ENCODE measurements at places on chromosomes 12 and 14.

- DNase-seq: peak; percentile 87
Observed at GRCh38 chr12:132886529-132887477, 602 bp downstream of the CHFR start.

- peak; percentile 71 for DNase-seq
Observed at GRCh38 chr12:12922191-12922616, 29.8 kb downstream of the GPRC5D start.

DNA sequence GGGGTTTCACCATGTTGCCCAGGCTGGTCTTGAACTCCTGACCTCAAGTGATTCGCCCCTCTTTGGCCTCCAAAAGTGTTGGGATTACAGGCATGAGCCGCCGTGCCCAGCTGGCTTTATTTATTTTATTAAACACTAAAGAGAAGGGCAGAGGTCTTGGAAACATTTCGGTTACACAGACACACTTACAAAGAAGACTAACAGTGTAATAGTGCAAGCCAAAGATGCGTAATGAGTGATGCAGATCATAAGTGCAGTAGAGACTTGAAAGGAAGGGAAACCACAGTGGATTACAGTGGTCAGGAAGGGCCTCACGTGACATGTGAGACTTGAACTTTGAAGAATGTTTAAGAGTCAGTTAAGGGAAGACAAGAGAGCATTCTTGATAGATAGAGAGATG, 33.9 kb upstream of the CDK17 start:
- DNase-seq: no peak

DNA sequence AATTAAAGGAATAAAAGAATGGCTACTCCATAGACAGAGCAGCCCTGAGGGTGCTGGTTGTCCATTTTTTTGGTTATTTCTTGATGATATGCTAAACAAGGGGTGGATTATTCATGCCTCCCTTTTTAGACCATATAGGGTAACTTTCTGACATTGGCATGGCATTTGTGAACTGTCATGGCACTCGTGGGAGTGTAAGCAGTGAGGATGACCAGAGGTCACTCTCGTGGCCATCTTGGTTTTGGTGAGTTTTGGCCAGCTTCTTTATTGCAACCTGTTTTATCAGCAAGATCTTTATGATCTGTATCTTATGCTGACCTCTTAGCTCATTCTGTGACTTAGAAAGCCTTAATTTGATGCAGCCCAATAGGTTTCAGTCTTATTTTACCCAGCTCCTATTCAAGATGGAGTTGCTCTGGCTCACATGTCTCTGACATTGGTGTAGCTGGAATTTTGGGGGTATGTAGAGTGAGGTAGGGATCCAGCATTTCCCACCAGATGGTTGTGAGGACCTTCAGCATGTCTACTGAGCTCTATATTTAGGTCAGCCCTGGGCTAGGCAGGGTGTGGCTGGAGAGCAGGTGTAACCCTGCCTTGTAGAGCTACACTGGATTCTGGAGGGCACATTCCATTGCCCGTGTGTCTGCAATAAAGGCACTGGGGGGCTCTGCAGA, 103.5 kb upstream of the SLC38A2 start:
- DNase-seq: no peak

GRCh38 chr14:75267141-75267721, 11.4 kb upstream of the FOS start:
- DNase-seq: no peak

GRCh38 chr14:54259821-54260220, 137.0 kb upstream of the CDKN3 start:
- DNase-seq: no peak

DNA sequence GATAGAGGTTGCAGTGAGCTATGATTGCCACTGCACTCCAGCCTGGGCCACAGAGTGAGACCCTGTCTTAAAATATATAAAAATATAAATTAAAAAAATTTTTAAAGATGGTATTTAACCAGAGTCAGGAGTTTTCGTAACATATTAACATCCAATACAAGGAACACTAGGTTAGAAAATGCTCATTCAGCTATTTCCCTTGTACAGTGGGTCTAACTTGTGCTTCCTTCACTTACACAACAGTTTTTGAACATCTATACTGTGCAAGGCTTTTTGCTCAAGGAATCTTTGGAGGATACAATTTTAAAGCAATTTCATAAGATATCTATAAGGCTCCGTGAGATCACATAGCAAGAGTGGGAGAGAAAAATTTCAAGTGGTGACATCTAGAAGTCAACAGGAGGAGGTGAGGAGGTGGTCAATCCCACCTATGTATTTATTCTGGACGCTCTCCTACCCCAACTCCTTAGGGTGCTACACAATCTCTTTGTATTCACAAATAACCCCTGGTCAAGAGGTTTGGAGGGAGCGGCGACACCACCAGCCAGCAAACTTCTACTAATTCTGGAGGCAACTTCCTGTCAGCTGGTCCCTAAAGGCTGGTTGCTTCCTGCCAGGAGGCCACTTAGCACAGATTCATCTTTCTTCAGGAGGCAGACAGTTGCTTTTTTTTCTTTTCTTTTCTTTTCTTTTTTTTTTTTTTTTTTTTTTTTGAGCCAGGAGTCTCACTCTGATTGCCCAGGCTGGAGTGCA, 22.2 kb downstream of the DUSP16 start:
- no peak for DNase-seq

GRCh38 chr12:7605900-7606465, 59.7 kb downstream of the APOBEC1 start:
- DNase-seq: no peak

DNA sequence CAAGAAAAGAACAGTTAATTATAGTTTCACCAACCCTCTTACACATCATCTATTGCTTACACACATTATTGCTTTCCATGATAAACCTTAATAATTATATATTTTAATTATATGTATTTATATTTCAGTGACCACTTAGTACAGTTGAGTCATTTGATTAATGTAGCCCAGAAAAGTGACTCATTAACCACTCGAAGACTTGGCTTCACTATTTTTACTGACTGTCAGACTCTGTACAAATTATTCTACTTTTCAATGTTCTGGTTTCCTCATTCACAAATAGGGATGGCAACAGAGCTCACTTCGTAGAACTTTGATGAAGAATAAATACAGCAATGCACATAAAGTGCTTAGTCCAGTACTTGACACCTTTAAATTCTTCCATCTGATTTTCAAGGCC, 98.3 kb downstream of the CFAP54 start:
- no peak for DNase-seq

GRCh38 chr14:56733396-56733795, 76.9 kb downstream of the OTX2 start:
- no peak for DNase-seq

GRCh38 chr12:130965668-130966067, 12.0 kb downstream of the ADGRD1 start:
- DNase-seq: no peak

GRCh38 chr14:55389330-55389729, 22.3 kb downstream of the ATG14 start:
- no peak for DNase-seq

GRCh38 chr14:99579903-99580571, 24.0 kb downstream of the CCDC85C start:
- DNase-seq: no peak

DNA sequence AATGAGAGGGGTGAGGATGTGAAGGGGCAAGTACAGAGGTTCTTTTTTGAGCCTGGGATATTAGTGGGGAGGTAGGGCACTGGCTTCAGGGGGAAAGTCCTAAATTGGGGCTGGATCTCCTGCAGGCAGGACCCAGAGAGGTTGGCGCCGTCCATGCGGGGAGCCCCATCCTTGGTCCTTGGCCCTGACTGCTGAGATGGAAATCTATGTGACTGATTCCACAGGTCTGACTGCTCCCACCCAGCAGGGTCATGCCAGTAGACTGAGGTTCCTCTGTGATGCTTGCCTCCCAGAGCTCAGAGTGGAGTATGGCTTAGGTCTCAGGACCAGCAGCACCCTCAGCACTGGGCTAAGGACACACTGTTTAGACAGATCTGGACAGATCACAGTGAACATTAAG, 988.6 kb upstream of the TMEM132C start:
- peak; percentile 43 for DNase-seq

- DNase-seq: no peak
Observed at GRCh38 chr14:38248321-38249028, 7.4 kb downstream of the CLEC14A start.

DNA sequence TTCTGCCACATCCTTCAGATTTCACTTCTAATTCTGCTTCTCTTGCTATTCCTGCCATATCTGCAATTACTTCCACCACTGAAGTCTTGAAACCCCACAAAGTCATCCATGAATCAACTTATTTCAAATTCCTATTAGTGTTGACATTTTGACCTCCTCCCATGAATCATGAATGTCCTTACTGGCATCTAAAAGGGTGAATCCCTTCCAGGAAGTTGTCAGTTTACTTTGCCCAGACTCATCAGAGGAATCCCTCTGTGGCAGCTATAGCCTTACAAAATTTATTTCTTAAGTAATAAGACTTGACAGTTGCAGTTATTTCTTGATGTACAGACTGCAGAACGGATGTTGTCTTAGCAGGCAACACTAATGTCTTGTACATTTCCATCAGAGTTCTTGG, 162.9 kb downstream of the PCNX1 start:
- no peak for DNase-seq

- DNase-seq: no peak
Observed at GRCh38 chr12:88391556-88391955, 188.7 kb downstream of the KITLG start.

- no peak for DNase-seq
Observed at GRCh38 chr14:104362761-104363605, 216.6 kb upstream of the C14orf180 start.

DNA sequence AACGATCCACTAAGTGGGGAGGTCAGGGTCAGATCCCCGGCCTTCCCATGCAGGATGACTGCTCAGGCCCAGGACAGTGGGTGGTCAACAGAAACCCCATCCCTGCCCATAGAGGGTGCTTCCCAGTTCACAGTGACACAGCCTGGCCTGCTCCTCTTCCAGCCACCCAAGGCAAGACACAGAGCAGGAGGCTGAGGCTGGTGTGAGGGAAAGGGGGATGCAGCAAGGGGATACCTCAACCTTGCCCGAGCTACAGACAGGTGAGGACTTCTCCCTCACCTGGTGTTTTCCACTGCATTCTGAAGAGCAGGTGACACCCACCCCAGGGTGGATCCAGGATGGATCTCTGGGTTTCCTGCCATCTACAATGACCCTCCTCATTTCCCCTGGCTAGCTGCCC, 106.7 kb downstream of the KIF26A start:
- peak; percentile 66 for DNase-seq

DNA sequence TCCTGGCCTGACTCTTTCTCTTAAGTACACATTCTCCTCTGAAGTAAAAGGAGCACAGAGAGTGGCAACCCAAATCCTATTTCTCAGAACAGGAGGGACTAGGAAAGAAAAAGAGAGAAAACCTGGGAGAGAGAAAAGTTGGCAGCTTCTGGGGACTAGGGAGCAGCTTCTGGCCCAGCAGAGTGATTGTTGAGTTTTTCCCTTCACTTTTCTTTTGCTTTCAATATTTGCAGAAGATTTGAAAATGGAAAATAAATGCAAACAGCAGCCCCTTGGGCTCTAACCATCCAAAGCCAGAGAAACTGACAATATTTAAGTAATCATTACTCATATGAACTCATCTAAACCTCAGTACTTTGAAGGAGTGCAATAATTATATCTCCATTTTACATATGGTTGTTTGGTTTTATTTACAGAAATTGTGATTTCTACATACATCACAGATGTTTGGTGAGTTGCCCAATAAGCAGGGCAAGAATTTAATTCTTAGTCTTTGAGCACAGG, 28.8 kb upstream of the IGF1 start:
- DNase-seq: no peak

GRCh38 chr14:44564908-44565307, 57.8 kb upstream of the FSCB start:
- no peak for DNase-seq

GRCh38 chr14:80587096-80587724, 354.3 kb downstream of the CEP128 start:
- DNase-seq: no peak

GRCh38 chr12:48002773-48003218, 1.5 kb downstream of the COL2A1 start:
- peak; percentile 85 for DNase-seq

GRCh38 chr12:78931466-78931990, 67.0 kb downstream of the SYT1 start:
- no peak for DNase-seq

DNA sequence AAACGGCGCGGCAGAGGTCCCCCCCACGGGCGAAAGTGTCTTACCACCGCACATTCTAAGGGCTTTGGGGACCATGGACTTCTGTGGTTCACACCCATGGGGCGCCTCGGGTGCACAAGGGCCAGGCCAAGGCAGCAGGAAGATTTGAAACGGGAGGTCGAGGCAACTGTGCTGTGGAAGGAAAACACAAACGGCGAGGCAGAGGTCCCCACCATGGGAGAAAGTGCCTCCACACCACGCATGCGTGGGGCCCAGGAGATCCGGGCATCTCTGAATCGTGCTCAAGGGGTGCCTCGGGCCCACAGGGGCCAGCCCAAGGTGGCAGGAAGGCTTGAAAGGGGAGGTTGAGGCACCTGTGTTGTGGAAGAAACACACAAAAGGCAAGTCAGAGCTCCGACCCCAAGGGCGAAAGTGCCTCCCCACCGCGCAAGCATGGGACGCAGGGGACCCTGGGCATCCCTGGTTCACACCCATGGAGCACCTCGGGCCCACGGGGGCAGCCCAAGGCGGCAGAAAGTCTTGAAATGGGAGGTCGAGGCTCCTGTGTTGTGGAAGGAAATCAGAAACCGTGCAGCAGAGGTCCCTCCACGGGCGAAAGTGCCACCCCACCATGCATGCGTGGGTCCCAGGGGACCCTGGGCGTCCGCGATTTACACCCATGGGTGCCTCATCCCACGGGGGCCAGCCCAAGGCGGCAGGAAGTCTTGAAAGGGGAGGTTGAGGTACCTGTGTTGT, 371.0 kb downstream of the ALG10 start:
- DNase-seq: peak; percentile 63

Measured in lower leg skin (tissue), 4 donors.